ENCODE measurements at places on chromosomes 1 and 21.

DNA sequence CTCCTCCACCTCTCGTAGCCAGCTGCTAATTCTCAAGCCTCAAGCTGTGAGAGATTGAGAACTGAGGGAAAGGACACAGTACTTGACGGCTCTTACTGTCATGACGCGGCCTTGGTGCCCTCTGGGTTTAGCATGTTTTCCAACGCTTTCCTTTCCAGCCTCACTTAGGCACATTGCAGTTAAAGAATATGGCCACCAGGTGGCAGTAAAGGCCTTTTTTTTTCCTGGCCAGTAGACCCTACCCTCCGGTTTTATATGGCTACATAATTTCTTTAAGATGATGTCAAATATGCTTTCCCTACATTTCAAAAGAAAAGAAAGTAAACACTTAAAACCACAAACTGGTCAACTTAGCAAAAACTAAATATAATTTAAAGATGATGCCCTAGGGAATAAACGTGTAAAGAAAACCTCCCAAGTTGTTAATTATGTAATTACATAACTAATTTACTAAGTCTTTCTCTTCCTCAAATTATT is 56.8 kb upstream of the PRDX6 start:
- DNase-seq: peak; percentile 18

DNA sequence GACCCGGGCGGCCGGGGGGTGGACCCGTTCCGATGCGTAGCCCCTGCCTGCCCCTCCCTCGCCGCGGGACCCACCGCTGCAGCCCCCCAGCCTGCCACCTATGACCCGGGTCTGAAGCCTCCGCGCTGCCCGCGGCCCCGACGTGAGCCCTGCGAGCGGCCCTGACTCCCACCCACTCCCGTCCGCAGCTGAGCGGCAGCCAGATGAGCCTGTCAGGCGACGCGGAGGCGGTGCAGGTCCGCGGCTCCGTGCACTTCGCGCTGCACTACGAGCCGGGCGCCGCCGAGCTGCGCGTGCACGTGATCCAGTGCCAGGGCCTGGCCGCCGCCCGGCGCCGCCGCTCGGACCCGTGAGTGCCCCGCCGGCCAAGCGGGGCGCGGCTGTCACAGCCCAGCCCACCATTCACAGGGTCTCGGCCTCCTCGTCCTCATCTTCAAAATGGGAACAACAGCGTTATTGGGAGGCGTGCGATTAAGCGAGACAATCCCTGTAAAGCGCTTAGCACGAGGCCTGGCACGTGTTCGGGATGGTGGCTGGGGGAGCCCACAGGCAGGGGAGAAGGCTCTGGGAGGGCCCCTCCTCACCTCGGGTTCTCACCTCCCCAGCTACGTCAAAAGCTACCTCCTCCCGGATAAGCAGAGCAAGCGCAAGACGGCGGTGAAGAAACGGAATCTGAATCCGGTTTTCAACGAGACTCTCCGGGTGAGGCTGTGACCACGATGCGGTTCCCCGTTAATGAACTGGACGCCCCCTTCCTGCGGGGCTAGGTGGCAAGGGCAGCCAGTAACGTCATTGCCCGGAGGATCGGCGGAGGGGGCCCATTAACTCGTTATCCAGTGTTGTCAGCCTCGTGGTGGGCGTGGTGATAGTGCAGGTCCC is 8.2 kb downstream of the SYTL1 start:
- DNase-seq: no peak

DNA sequence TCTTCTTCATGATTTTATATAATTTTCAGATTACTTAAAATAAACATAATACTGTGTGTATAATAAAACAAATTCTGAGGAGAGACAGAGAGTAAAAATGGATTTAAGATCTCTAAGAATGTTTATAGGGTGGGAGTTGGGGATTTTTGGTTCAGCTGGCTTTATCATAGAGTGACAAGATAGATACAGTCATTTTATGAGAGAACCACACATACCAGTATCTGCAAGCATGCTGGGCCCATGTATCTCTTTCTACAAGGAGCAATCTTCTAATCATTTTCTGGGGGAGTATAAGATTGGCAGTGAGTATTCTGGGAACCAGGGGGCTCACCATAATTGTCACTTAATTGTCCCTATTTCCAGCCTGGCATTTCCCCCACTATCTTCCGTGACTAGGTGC is 64.3 kb upstream of the DUSP10 start:
- no peak for DNase-seq

DNA sequence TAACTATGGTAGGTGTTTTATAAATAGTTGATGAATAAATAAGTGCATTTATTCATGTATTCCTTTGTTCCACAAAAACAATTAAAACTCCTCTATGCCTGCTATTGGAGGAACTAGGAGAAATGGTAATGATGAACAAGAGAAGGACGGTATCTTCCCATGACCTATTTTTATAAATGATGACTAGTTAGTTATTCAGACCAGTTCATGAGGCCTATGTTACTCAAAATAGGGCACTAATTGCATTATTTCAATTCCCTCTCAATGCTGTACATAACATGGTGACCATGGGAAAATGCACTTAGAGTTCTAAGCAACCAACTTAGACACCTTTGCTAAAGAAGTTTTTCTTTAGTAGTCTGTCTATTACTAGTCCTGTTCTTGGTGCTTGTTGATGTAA is 53.1 kb downstream of the XCL1 start:
- no peak for DNase-seq

DNA sequence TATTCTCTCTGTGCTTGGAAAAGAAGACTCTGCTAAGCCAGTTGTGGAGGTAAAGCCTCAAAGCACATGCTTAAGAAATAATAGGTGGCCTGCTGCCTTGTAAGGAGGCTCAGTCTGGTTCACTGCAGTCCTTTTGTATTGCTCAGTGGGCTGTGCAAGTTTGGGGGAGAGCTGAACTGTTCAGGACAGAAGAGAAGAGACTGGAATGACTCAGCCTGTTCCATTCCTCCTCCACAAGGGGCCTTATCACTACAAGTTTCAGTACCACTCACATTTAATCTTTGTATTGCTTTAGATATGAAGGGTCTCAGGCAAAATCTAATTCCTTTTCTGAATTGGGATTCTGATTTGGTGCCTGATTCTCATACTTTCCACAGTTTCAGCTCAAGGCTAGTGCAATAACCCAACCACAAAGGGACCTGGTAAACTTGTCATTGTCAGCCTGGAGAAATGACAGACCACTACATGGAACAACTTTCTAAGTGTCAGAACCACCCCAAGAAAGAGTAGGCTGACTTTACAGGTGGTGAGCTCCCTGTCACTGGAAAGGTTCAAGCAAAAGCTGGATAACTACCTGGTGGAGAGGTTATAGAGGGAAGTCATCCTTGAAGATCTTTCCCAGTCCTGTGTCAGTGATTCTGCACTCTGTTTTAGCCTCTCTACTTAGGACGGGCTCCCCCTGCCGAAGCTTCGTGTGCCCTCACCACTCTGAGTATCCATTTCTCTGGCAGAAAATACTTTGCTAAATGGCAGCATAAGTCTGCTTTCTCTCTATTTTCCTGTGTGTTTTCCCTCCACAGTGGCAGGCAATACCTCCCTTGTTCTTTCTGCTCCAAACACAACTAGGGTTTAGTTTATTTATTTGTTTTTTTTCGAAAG is 162.9 kb upstream of the GJB5 start:
- no peak for DNase-seq

Measured in stimulated activated CD4-positive, alpha-beta T cell treated with anti-CD3 and anti-CD28 coated beads, Interleukin-4, amount 100 ng/mL, for 4 hours (primary cell).